ENCODE measurements at places on chromosomes 12 and 14. TPM values are rescaled to one million over a fixed set of nuclear protein-coding genes. Genes with fewer than 3 reads are reported as not detected.

The RTRAF gene
- 124 TPM for total RNA-seq

The CRIP2 gene
- total RNA-seq, result 195 TPM

The ART4 gene
- not detected for total RNA-seq

The ANKRD33 gene
- total RNA-seq, result not detected

The TOMM20L gene
- total RNA-seq, result not detected

The PLEKHH1 gene
- 5.0 TPM for total RNA-seq

The CARMIL3 gene
- 0.05 TPM for total RNA-seq

The TAC3 gene
- total RNA-seq, result not detected

The TEX52 gene
- total RNA-seq, result not detected

The AGAP2 gene
- total RNA-seq, result 0.02 TPM

The CCDC85C gene
- 49.6 TPM for total RNA-seq

The USP30 gene
- total RNA-seq, result 8.8 TPM

The KITLG gene
- total RNA-seq, result 5.0 TPM

The TMEM63C gene
- 0.98 TPM for total RNA-seq

The ACAD10 gene
- total RNA-seq, result 3.4 TPM

The KRT4 gene
- not detected for total RNA-seq

The ANG gene
- 0.07 TPM for total RNA-seq

The RPL36AL gene
- total RNA-seq, result 170 TPM

The STYK1 gene
- 0.12 TPM for total RNA-seq

The SLC10A1 gene
- 0.03 TPM for total RNA-seq

The GDF3 gene
- total RNA-seq, result not detected

All from A172 (cell line).